ENCODE measurements at places on chromosomes 5 and 9.

DNA sequence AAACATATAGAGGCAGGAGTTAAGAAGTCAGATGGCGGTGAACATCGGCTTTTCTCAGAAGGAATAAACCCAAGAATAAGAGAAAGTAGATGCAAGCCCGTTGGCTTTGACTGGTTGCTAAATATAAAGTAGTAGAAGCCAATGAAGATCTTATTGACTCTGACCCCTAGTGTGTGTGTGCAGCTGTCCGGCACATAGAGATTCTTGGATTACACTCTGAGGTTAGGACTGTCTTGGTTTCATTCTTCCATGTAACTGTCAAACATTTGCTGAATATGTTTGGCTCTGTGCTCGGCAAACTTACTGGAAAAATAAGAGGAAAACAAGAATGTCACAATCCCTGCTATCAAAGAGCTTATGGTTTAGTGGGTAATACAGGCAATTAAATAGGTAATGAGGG is 54.9 kb downstream of the ASTN2 start:
- no peak for DNase-seq

GRCh38 chr9:110156902-110157301 is 51.1 kb downstream of the C9orf152 start:
- DNase-seq = no peak

- no peak for DNase-seq
Observed at GRCh38 chr9:112540800-112541199, 54.2 kb downstream of the KIAA1958 start.

DNA sequence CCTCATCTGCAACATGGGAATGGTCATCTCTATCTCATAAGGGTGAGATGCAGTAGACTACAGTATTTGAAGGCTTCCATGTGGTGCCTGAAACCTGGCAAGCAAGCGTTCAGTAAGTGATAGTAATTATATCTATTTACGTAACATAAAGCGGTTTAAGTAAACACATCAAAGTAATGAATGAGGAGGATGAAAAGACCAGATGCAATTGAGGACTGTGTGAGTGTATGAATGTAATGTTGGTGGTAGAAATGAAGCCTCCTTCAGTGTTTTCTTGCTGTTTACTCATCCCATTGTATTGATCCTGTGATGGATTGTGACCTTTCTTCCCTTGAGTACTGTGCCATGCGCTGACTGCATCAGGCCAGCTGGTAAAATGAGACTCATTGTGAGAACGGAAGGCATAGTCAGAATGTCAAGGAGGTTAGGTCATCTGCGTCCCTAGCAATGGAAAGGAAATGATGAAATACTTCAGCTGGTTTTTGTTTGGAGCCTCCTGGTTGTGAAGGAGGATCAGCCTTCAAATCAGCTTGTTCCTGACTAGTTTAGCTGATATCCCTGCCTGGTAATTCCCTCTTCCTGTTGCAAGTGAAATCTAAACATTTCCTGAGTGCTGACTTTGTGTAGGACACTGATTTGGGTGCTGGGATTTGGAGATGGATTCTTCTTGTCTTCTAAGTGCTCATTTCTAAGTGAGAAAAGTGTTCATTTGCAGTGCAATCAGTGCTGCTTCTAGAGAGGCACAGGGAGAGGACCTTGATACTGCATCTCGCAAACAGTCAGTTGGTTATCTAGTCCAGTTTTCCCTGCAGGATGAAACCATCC is 35.6 kb downstream of the TNFSF8 start:
- peak; percentile 46 for DNase-seq

GRCh38 chr5:164433106-164433870 is 927.9 kb downstream of the MAT2B start:
- no peak for DNase-seq

DNA sequence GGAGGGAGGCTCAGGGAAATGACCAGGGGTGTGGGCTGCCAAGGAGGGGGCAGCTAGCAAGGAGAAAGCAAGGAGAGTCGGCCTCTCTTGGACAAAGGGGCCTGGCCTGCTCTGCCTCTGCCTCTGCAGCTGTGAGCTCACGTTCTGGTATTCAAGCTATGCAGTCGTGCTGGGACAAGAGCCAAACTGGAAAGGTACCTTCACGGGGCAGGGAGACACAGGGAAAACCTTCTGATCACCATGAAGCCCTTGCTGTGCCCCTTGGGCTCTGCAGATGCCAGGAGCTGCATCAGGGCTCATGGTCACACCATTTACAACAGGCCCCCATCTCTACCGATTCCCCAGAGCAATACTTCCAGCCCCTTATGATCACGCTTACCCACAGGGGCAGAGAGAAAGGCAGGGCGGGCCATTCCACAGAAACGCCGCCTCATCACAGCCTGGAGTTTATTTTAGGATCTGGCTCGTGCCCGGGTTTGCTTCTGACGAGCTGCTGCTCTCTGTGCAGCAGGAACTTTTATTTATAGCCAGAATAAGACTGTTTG is 63.2 kb downstream of the PRRT1B start:
- no peak for DNase-seq

DNA sequence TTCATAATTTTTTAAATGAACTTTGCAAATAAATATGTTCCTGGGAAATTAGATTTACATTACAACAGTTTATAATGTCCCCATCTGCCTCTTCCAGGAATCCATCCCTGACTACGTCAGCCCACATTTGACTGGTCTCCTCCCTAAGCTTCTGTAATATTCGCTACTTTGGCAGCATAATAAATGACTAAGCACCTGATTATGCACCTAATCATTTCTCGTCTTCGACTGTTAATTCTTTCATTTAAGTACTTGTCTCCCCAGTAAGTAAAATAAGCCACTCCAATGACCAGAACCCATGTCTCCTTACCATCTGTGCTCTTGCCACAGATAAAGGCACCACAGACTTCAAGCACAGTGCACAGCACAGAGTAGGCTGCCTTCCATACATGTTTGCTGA is 122.7 kb downstream of the DENND1A start:
- no peak for DNase-seq

- DNase-seq = no peak
Observed at GRCh38 chr9:130891688-130892476, 4.7 kb downstream of the QRFP start.

DNA sequence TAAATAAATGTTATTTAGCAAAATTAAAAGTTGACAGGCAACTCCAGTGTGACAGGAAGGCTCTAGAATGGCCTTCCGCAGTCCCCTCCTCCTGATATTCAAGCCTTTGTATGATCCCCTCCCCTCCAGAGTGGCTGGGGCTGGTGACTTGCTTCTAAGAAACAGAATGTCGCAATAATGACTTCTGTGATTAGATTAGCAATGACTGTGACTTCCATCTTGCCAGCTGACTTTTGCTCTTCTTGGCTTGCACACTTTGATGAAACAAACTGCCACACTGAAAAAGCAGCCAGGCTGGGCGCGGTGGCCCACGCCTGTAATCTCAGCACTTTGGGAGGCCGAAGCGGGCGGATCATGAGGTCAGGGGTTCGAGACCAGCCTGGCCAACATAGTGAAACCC is 106.5 kb upstream of the LARP1 start:
- DNase-seq = no peak

GRCh38 chr9:91809581-91810285 is 140.3 kb downstream of the ROR2 start:
- DNase-seq = no peak

DNA sequence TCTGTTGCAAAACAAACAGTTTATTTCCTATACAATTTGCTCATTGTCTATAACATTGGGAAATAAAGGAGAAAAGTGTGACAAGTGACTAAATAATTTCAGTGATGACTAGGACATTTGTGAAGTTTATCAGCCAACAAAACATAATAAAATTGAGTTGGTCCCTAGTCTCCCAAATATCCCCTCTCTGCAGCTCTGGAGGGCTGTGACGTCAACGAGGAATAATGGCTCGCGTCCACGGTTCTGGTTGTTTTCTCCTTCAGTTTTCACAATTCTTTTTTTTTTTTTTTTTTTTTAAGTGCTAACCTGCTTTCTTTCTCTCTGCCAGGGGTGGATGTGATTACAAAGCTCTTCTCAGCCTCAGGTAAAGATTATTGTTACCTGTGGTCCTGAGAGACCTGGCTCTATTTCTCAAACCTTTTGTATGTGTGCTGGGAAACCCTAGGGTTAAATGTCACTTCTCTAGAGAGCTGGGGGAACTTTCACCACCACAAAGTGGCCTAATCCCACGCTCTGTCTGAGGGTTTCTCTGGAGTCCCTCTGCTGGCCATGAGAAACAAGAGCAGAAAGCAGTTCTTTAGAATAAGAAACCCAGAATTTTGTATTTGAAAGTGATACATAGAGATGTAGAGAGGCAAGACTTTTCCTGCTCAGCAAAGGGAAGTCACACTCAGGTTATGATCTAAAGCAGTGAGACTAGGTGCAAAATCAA is 36.2 kb upstream of the ANKRD55 start:
- no peak for DNase-seq

DNA sequence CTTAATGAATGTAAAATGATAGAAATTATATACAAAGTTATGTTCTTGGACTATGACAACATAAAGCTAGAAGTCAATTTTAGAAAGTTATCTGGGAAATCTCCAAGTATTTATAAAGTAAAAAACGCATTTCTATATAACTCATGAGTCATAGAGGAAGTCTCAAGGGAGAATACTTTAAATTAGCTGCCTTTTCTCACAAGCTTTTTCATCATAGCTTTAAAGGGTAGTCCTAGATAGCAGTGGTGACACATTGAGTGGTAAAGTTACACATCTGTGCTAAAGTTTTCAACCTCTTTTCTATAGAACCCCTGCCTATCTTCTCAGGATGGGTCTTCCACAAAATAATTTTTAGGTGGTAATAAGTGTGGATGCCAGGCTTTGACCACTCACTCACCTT is 598.3 kb upstream of the FAM174A start:
- DNase-seq = no peak

DNA sequence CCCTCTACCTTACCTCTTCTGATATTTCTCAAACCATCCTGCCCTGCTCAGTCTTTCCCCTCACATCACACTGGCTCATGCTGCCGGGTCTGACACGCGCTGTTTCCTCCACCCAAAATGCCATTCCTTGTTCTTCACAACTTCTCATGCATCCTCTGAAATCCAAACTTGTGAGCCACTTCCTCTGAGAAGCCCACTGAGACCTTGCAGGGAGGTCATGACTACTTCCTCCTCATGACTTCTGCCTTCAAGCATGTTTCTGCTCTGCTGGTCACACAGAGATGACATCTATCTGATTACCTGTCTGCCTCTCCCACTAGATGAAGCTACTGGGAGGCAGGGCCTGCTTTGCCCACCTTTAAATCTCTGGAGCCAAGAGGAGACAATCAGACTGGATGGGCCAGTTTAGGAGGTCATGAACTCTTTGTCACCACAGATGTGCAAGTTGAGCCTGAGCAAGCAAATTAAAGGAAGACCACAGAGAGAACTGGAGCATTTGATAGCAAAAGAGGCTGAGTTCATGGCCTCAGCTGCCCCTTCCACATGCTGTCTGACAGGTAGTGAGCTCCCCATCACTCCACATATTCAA is 119.8 kb upstream of the TBC1D2 start:
- no peak for DNase-seq

DNA sequence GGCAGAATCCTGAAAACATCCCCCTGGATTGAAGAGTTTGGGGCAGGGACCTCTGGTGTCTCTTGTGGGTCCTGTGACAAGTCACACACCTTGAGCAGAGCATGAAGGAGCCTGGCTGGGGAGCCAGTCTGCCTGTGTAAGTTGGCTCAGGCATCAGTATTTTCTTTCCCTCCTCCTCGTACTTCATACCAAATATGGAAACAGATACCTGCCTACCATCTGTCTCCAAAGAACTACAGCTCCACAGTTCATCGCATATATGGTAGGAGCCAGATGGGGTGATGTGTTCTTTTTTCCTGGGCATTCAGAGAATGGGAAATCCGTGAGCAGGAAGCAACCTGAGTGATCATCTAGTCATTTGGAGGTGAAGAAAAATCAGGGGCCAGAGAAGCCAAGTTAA is 177.3 kb upstream of the RAD23B start:
- DNase-seq = no peak

GRCh38 chr5:73284985-73285384 is 112.0 kb downstream of the TMEM174 start:
- DNase-seq = no peak

DNA sequence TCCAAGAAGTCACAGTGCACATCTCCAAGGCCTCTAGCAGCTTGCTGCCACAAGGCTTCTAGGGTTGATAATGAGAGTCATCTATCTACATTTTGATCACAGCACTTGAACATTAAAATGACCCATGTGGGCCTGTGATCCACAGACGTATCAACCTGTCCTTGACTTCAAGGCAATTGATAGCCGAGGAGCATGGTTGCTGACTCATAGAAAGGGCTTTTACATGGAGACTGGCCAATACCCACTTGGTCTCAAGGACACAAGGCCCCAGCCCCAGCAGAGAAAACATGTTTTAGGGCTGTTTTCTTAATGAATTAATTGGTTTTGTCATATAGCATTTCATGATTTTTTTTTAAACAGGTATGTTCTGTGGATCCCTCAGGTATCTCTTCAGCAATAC is 314.0 kb downstream of the SEMA5A start:
- no peak for DNase-seq

DNA sequence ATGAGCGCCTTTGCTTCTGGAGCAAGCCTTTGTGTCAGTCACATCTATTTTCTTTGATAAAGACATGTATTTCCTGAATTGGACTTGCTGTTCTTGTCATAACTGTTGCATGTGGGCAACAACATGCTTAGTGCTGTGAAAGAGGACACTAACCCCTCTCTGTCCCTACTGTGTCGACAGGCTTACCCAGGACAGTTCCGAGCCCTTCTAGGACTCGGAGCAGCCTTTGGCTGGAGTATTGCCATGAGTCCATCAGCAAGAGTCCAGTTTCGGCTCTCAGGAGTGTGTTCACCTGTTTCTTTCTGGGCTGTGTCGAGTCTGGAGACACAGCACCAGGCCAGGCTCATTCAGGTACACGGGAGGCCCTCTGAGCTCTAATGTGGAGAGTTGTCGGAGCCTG is 36.1 kb upstream of the PHF2 start:
- DNase-seq = no peak

GRCh38 chr5:15431923-15432322 is 68.1 kb upstream of the FBXL7 start:
- no peak for DNase-seq

- DNase-seq = no peak
Observed at GRCh38 chr5:52269401-52269800, 518.3 kb upstream of the ITGA1 start.

- no peak for DNase-seq
Observed at GRCh38 chr5:63127054-63127453, 548.4 kb downstream of the LRRC70 start.

DNA sequence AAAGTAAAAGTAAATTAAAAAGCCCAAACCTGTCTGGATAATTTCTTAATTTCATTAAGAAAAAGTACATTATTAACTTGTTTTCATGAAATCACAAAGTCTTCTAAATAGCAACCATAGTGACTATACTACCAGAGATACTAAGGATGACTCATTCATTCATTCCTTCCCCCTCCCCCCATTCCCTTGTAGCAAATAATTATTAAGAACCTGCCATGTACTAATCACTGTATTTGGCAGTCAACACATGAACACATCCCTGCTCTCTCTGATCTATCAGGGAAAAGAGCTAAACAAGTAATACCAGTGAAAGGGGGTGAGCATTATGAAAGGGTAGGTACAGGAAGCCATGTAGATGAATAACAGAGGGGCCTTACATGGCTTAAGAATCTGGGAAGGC is 203.9 kb downstream of the CWC27 start:
- DNase-seq = no peak

- no peak for DNase-seq
Observed at GRCh38 chr5:157559301-157559700, 16.3 kb downstream of the ADAM19 start.

GRCh38 chr9:13033959-13034693 is 245.4 kb downstream of the MPDZ start:
- DNase-seq = peak; percentile 8

All from activated naive CD8-positive, alpha-beta T cell treated with anti-CD3 and anti-CD28 coated beads, Interleukin-2, amount 50 U/mL, for 24 hours (primary cell).